Anterior cingulate cortex (tissue), 58 donors: ENCODE measurements at places on chromosomes 6 and 20.

DNA sequence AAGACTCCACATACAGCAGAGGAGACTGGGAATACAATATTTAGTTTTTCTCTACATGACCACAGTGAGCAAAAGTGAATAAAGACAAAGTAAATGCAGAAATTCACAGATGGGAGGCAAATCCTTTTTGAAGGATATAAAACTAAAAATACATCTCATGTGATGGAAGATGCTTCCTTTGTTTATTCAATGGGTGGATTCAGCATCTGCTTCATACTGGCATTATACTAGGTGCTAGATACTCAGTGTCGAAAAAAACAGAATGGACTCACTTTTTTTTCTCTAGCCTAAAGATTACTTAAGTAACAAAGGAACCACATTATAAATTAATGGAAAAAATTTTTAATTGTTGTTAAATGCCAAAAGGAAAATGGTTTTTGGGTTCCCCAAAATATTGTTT is 216.2 kb downstream of the TRDN start:
- DNase-seq = no peak

GRCh38 chr6:75906871-75907270 is 157.8 kb downstream of the MYO6 start:
- no peak for DNase-seq

- no peak for DNase-seq
These were observed 102.0 kb downstream of the POPDC3 start for GRCh38 chr6:105077596-105078385.

- DNase-seq = no peak
These were observed 6.1 kb upstream of the BRD2 start for GRCh38 chr6:32962213-32962826.

- no peak for DNase-seq
These were observed 68.4 kb downstream of the ATG5 start for GRCh38 chr6:106257195-106257594.

GRCh38 chr20:39968495-39968894 is 720.5 kb downstream of the MAFB start:
- no peak for DNase-seq

DNA sequence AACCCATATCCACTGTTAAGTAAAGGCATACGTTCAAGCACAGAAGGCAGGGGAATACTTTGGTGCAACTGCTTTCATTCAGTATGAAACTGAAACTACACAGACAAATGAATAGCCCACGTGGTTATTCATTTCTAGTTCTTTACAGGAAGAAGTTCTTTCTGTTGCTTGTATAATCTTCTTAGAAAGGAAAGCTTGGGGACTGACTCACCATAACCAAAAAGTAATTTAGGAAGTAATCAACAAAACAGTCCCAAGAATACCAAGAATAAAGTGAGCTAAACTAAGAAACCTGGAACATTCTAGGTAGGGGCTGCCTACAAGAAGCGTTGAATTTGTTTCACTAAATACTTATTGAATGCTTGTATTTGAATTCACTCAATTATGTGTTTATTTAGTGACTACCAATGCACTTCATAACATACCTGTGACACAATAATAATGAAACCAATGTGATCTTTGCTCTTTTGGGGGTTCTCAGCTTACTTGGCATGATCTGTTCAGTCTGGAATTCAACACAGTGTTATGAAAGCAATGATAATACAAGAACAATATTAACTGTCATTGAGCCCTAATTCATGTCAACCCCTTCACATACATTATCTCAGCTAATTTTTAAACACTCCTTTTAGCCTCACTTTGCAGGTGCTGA is 25.1 kb upstream of the KIAA0408 start:
- DNase-seq = no peak

- DNase-seq = no peak
These were observed 147.0 kb downstream of the MTFR2 start for GRCh38 chr6:136102991-136103688.

- DNase-seq = no peak
These were observed 252.8 kb upstream of the PLN start for GRCh38 chr6:118295336-118295735.

- DNase-seq = peak; percentile 75
These were observed 16.5 kb upstream of the NCR2 start for GRCh38 chr6:41318654-41319565.

DNA sequence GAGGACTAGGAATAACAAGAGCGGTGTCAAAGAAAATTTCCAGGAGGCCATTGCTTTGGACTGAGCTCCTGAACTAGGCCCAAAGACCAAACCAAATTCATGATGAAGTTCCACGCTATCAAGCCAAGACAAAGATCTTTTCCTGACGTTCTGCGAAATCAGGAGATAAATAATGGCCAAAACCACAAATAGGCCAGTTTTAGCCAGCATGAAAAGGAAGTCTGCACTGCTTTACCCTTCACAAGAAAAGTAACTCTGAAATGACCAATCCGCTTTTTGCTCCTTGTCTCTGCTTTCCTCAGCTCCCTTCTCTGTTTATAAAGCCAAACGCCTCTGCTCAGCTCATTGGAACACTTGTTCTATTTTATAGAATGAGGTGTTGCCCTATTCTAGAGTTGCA is 6.7 kb downstream of the NCOA5 start:
- DNase-seq = no peak

DNA sequence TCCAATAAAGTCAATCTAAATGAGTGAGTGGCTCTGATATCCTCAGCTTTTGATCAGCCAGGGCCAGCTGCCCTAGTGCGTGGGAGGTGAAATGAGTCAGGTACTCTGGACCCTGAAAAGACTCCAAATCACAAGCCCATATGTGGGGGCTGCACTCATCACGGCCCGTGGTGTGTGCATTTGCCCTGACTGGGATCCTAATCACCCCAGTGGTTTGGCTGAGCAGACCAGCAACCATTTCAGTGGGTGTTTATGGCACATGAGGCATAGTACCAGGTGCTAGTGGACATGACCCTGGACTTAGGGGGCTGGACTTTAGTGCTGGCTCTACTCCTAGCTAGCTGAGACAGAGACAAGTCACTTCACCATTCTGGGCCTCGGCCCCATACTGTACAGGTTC is 39.4 kb downstream of the SCML4 start:
- DNase-seq = no peak

- no peak for DNase-seq
These were observed 228.1 kb downstream of the PRL start for GRCh38 chr6:22068561-22069305.

DNA sequence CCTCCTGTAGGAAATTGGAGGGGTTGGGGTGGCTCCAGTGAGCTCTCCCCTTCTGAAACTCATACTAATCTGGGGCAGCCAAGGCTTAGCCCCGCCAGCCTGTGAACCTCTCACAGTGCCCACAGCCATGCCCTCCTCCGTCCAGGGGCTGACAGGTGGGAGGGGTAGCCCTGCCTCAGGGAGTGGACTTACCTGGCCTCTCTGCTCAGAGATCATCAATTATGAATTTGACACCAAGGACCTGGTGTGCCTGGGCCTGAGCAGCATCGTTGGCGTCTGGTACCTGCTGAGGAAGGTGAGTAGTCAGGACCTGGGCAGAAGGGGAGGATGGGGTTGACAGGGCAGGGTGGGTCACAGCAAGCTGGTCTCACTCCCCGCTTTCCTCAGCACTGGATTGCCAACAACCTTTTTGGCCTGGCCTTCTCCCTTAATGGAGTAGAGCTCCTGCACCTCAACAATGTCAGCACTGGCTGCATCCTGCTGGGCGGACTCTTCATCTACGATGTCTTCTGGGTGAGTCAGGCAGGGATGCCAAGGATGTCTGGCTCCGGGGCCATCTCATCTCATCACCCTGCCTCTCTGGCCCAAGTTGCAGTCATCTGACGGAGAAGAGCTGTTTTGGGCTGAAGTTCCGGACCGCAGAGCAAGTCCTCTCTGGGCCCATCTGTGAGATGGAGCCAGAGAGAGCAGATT is 34.7 kb downstream of the HM13 start:
- no peak for DNase-seq
